ENCODE measurements at places on chromosomes 6 and 20.

DNA sequence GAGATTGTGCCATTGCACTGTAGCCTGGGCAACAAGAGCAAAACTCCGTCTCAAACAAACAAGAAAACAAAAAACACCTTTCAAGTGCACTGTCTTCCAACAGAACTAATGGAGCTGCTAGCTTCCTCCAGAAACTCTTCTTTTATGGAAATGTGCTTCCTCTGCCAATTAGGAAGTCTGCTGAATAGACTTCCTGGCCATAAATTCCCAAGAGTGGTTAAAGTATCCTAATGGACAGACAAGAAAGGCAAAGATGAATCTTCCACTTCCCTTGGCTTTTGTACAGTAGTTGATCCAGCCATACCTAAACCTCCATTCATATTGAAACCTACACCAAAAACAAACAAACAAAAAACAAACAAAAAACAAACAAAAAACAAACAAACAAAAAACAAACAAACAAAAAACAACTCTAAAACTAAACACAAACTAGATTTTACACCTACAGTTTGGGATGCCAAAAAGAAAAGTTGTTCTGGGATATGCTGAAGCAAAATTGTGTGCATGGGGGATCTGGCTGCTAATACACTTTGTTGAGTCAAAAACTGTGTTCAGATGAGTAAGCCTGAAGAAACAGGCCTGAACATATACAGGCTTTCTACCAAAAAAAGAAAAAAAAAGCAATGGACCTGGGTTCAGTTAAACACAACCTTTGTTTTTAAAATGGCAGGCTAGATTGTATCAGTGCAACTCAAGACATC lies 59.8 kb upstream of the CARMIL1 start:
- no peak for DNase-seq

DNA sequence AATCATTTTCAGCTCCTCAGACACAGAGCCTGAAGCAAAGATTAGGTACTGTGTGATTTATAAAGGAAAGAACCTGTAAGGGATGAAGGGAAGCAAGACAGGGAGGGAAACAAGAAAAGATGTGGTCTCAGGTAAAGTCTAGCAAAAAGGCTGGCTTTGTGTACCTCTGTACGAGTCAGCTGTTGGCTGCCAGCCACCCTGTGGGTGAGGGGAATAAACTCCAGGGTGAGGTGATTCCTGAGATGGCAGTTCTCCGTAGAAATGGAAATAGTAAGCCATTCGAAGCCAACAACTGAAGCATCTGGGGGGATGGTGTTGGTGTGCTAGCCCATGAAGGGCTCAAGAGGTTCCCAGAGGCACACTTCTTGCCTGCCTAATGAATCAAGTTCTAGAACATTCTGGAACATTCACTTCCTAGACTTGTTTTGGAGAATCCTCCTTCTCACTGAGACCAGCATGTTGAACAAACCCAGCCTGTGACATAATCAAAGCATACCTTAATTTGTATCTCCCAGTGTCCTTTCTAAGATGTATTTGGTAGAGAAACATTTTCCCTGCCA lies 10.6 kb upstream of the TTPAL start:
- DNase-seq: no peak

- no peak for DNase-seq
Measured at GRCh38 chr20:13325796-13326340, 104.8 kb downstream of the ISM1 start.

GRCh38 chr6:163347021-163347446 lies 67.5 kb upstream of the QKI start:
- no peak for DNase-seq

Measured in activated T-cell treated with anti-CD3 and anti-CD28 coated beads, Interleukin-2, amount 50 U/mL, for 48 hours (primary cell).